ENCODE measurements at places on chromosomes 16 and 17.
A peak's percentile ranks its signal among the peaks of the same experiment; 100 is the strongest.

DNA sequence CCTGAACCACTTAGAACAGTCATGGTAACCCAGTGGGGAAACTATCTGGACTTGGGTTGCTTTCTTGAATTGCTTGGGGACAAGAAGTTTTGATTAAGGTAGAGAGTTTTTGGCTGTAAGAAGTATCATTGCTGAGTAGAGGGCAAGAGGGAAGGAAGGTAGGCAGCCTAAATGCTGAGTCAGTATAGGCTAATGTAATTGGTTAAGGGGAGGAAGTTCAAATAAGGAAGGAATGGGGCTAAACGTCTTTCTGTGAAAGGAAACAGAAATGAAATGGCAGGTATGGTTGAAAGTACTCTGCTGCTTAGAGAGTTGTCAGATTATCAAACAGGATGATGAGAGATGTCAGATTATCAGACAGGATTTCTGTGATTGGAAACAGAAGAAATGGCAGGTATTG is 20.3 kb downstream of the KPNB1 start:
- DNase-seq, result no peak

- DNase-seq, result peak; percentile 93
These were observed 2.7 kb downstream of the MPRIP start for GRCh38 chr17:17044846-17045561.

DNA sequence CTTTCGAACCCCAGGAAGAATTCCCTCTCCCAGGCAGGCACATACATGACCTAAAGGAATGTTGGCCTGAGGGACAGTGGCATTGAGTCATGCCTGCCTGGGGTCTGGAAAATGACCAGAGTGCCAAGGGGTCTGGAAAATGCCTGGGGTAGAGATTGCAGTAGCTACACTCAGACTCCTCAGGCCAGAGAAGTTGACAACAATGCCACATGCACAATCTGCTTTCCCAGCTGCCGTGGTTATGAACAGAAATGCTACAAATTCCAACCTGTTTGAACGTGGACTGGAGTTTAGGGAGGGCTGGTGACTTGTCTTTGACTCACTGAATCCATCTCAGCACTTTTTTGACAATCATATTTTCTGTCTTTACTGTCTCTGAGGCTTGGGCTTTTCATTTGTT is 250.0 kb downstream of the ABCC12 start:
- no peak for DNase-seq

GRCh38 chr16:31002250-31002700 is 8.2 kb downstream of the STX1B start:
- peak; percentile 62 for DNase-seq

DNA sequence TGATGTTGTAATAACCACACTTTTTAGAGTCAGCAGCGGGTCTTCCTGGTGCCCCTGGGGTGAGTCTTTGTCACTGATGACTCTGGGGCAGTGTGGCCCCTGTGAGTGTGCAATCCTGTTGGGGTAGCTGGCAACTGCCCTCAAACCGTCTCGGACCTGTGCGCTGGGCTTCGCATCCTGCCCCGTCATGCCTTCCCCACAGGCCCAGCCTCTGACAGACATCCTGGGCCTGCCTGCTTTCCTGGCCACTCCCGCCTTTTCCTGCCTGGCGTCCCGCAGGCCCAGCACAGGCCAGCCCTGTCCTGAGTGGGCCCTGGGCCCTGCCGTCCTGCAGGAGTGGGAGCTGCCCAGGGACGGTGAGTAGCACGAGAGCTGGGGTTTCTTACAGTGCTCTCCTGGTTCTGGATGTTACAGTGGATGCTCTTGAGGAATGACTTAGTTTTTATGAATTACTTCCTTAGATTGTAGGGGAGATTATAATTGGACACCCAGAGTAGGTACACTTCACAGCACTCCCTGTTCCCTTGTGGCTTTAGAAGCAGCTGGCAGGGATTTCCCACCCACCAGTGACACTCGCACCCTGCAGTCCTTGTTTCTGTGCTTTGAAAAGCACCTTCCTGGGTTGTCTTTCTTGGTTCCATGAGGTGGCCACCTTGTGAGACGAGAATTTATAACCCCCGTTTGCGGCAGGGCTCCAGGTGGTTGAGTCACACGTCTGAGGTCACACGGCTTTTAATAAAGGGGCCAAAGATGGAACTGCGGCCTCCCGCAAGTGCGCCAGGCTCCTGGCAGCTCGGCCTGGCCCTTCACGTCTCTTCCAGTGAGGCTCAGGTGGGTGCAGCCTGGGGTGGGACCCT is 50.0 kb upstream of the CAPN15 start:
- DNase-seq, result no peak

GRCh38 chr17:28743243-28744103 is at the start of gene TRAF4:
Gene TRAF4, plus strand, starts transcription at chr17:28744011. Its CDS starts 102 bp downstream, at chr17:28744113.
- DNase-seq, result peak; percentile 88

DNA sequence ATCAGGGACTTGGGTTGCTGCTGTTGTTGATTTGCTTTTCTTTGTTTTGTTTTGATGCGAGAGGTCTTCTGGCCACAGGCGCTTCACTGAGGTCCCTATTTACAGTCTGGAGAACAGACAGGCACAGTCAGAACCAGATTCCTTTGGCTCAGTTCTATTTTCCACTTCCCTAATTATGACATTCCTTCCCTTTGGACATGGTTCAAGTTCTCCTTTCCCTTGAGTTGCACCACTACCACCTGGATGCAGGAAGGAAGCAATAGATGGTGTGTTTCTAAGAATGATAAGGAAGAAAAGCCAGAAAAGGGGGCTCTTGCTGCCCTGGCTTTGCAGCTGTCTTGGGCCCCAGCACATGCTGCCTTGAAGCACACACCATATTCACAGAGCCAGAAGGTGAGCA is 160.6 kb downstream of the MAF start:
- DNase-seq, result peak; percentile 38

Measured in umbilical cord (tissue), 2 donors.